ENCODE measurements at places on chromosomes 3 and 15.

DNA sequence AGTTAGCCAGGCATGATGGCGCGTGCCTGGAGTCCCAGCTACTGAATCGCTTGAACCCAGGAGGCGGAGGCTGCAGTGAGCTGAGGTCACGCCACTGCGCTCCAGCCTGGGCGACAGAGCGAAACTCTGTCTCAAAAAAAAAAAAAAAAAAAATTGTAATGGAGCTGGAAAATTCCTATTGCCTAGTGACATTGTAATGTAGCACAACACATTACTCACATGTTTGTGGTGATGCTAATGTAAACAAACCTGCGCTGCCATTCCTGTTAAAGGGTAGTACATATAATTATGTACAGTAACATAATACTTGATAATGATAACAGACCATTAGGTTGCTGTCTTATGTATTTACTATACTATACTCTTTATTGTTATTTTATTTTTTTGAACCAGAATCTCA, 39.1 kb downstream of the KNL1 start:
- no peak for DNase-seq

GRCh38 chr15:48332642-48333034, 1.4 kb downstream of the DUT start:
- no peak for DNase-seq

DNA sequence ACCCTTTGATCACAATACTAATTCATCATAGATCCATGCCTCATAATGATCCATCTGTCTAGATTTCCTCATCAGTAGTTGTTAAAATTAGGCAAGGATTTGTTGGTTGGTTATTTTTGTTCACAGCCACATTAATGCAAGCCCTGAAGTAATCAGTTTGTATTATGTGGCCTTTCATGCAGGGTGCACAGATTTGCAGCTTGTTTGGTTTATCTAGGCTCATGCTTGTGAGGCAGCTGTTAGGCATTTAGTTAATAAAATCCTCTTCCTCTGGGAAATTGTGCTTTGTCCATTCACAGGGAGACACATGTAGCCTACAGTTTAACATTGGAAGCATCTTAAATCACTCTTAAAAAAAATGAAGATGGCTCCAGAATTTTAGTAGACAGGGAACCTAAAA, 162.8 kb upstream of the ZNF385D start:
- no peak for DNase-seq

DNA sequence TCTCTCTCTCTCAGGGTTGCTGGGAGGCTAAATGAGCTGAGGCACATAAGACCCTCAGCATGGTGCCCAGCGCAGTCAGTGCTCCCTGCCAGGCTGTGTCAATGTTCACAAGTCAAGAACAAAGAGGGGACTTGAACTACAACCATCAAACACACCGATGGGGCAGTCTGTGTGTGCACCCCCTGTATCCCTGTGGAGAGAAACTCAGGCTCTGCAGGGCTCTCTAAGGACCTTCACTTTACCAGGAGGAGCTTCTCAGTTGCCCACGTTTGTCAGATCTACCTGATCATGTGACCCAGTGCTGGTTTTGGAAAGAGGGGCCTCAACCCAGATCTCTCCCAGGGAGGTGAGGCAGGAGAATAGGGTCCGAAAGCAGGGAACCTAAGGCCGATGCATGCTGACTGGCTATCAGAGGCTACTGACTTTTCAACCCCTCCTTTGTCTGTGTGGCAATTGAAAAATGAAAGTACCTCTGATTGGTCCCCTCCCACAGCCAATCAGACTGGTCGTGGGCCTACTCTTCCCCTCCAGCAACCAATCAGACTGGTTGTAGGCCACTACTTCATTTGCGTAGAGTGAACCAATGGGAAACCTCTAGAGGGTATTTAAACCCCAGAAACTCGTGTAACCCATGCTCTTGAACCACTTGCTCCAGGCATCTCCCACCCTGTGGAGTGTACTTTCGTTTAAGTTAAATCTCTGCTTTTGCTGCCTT, 34.0 kb downstream of the RHCG start:
- no peak for DNase-seq
